ENCODE measurements at places on chromosomes 5 and 9. TPM values are rescaled to one million over a fixed set of nuclear protein-coding genes. Genes with fewer than 3 reads are reported as not detected.

FST gene
- total RNA-seq: 1.2 TPM

SNCAIP gene
- 37.9 TPM for total RNA-seq

ISL1 gene
- total RNA-seq: 2.4 TPM

ADAMTS12 gene
- total RNA-seq: 1.2 TPM

C5orf52 gene
- not detected for total RNA-seq

SNX18 gene
- total RNA-seq: 24.9 TPM

PRLR gene
- 1.2 TPM for total RNA-seq

VLDLR gene
- 49.7 TPM for total RNA-seq

UBE2B gene
- total RNA-seq: 56.7 TPM

HTR1A gene
- total RNA-seq: 20.4 TPM

ECM2 gene
- total RNA-seq: 3.3 TPM

ZDHHC11 gene
- total RNA-seq: 5.7 TPM

CTXN3 gene
- 13.9 TPM for total RNA-seq

TUT7 gene
- total RNA-seq: 31.0 TPM

BTNL8 gene
- total RNA-seq: not detected

COL23A1 gene
- 0.82 TPM for total RNA-seq

SKP1 gene
- total RNA-seq: 139 TPM

ZNF883 gene
- total RNA-seq: 28.1 TPM

PLPPR1 gene
- 249 TPM for total RNA-seq

PPP3R2 gene
- 0.41 TPM for total RNA-seq

NEUROG1 gene
- total RNA-seq: 0.41 TPM

NR6A1 gene
- 1.6 TPM for total RNA-seq

CFAP90 gene
- 4.5 TPM for total RNA-seq

ARID3C gene
- 0.82 TPM for total RNA-seq
